ENCODE measurements at places on chromosomes 16 and 17. TPM values are rescaled to one million over a fixed set of nuclear protein-coding genes. Genes with fewer than 3 reads are reported as not detected.

- H3K4me1 ChIP-seq, result no peaks in the 10 kb centered on the region
- H3K4me3 ChIP-seq, result no peak overlapping the region
- no peaks in the 10 kb centered on the region for H3K36me3 ChIP-seq
- DNase-seq, result no peak
- no peak overlapping the region for H3K27ac ChIP-seq
- H3K27me3 ChIP-seq, result no peaks in the 10 kb centered on the region
Observed at GRCh38 chr16:9847146-9847545, 335.1 kb downstream of the GRIN2A start.

DNA sequence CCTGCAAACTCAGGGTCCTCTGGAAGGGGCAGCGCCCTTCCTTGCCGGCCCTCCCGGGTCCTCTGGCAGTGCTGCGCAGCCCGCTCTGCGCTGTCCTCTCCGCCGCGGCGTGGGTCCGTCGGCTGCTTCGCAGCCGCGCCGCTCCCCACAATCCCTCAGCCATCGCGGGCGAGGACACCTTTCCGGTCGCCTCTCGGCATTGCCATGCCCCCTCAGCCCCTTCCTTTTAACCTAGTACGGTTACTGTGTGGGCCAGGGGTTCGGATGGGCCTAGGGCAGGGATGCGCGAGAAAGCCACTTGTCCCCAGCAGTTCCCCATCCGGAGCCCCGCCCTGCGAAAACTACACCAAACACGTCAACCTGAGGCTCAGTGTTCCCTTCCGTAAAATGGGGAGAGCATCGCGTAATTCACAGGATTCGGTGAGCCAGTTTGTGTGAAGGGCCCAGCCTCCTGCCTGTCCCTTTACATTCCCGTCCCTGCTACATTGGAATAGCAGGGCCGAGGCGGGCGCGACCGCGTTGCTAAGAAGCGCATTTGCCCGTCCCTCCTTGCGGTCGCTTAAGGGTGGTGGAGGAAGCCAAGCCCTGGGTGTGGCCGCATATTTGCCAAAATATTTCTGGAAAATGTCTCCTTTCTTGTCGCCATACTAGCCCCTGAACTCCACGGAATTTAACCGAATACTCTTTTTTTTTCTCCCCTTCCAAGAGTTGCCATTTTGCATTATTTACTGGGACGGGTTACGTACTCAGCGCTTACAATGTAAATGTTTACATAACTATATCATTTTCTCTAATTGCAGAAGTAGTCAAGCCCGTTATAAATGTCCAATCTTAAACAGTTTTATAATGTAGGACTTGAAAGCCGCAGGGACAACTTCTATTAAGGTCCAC is 13.2 kb downstream of the COPZ2 start:
- peak overlapping the region; percentile 82 for H3K27ac ChIP-seq
- H3K27me3 ChIP-seq, result no peaks in the 10 kb centered on the region
- peak; percentile 73 for DNase-seq
- peak overlapping the region; percentile 50 for H3K4me3 ChIP-seq
- no peaks in the 10 kb centered on the region for H3K36me3 ChIP-seq
- H3K4me1 ChIP-seq, result peaks cover 38% of the 10 kb centered on the region

- no peak overlapping the region for H3K4me3 ChIP-seq
- H3K36me3 ChIP-seq, result no peaks in the 10 kb centered on the region
- DNase-seq, result no peak
- no peaks in the 10 kb centered on the region for H3K27me3 ChIP-seq
- no peaks in the 10 kb centered on the region for H3K4me1 ChIP-seq
Observed at GRCh38 chr17:34012709-34013375, 242.2 kb upstream of the CCL2 start.

Gene SHPK
- total RNA-seq, result 8.0 TPM

Gene PROCA1
- total RNA-seq, result 0.54 TPM

DNA sequence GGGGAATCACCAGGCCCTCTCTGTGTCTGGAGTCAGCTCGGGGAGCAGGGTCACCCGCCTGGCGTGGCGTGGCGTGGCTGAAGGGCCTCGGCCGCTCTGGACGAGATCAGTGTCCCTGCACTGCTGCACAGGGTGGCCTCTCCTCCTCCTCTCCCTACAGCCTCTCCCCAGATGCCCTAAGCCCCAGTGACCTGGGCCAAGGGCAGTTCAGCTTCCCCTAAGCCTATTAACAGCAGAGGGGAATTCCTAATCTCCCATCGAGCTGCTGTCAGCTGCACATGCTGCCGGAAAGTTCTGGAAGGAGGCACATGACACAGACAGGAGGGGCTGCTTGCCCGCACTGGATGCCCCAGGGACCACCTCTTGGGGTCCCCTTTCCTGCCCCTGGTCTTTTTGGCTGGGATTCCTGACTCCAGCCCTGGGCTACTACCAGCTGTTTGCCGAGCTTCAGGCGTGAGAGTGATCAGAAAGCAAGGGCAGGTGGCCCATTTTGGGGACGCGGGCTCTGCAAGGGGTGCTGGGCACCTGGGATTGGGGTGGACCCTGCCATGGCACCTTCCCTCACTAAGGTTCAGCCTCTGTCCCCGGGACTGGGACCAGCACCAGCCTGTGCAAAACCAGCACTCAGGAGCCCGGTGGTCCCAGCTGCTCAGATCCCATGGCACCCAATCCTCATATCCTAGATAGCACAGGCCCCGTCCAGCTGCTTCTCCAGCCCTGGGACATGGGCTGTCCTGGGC is 794 bp downstream of the PDE6G start:
- no peaks in the 10 kb centered on the region for H3K4me1 ChIP-seq
- no peaks in the 10 kb centered on the region for H3K36me3 ChIP-seq
- no peak for DNase-seq
- H3K27me3 ChIP-seq, result peaks cover 7% of the 10 kb centered on the region

GRCh38 chr16:83115491-83116232 is 488.9 kb downstream of the CDH13 start:
- DNase-seq, result no peak
- H3K27ac ChIP-seq, result no peak overlapping the region
- no peak overlapping the region for H3K4me3 ChIP-seq
- H3K27me3 ChIP-seq, result no peaks in the 10 kb centered on the region

Gene OR3A2
- total RNA-seq, result not detected

DNA sequence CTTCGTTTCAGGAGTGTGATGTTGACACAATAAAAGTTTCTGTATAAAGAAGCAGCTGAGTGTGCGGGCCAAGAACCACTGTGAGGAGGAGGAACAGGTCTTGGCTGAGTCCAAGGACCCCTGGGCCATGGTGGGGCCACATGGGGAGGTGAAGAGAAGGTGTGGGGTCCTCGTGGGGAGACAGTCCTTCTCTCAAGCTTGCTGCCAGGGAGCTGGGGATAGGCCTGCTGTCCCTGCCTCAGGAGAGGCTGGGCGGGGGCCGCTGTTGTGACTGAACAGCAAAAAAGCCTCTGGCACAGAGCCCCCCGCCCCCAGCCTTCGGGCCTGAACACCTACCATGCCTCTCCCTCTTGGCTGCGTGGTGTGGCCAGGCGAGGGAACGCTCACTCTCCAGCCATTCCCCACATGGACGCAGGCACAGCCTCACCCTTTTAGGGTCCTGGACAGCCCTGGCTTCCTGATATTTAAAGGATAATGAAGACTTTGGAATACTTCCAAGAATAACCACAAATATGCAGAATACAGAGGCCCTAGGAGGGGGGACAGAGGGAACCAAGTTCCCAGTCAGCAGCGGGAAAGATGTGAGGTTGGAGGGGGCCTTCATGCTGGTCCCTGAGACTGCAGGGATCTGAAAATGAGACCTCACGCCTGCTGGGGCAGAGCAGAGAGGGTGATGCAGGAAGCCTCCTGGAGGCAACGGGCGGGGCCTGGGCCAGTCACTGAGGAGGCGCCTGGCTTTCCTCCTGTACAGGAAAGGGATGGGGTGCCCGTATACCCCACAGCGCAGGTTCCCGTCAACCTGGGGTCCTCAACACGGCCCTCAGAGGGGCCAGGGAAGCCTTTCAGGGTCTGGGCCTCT is 100.0 kb upstream of the CREBBP start:
- H3K4me1 ChIP-seq, result peaks cover 16% of the 10 kb centered on the region
- no peak overlapping the region for H3K4me3 ChIP-seq
- DNase-seq, result no peak
- H3K27ac ChIP-seq, result no peak overlapping the region

Gene TEDC2
- total RNA-seq, result not detected

DNA sequence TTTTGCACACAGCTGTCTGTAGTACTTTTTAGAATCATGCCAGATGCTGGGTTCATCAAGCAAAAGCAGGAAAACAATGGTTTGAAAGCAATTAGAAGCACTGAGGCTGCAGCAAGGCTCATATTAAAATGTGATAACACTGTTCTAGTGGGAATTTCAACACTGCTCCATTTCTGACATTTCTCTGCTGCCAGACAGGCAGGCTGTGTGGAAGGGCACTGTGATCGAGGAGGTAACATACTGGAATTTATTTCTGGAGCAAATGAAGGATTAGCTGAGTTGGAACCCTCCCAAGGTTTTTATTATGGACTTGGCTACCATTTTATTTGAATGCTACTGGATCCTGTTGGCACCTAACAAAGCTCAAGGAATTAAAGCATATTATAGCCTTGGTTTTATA is 66.9 kb downstream of the SKAP1 start:
- no peaks in the 10 kb centered on the region for H3K36me3 ChIP-seq
- no peak for DNase-seq
- no peaks in the 10 kb centered on the region for H3K4me1 ChIP-seq
- no peak overlapping the region for H3K27ac ChIP-seq
- H3K27me3 ChIP-seq, result no peaks in the 10 kb centered on the region

GRCh38 chr16:7363422-7364417 is 31.1 kb downstream of the RBFOX1 start:
- H3K36me3 ChIP-seq, result no peaks in the 10 kb centered on the region
- no peak overlapping the region for H3K4me3 ChIP-seq
- no peaks in the 10 kb centered on the region for H3K27me3 ChIP-seq
- DNase-seq, result no peak
- H3K4me1 ChIP-seq, result peaks cover 12% of the 10 kb centered on the region

GRCh38 chr16:66306366-66307150 is 59.9 kb upstream of the CDH5 start:
- no peaks in the 10 kb centered on the region for H3K4me1 ChIP-seq
- peak; percentile 24 for DNase-seq
- no peaks in the 10 kb centered on the region for H3K36me3 ChIP-seq
- H3K27me3 ChIP-seq, result no peaks in the 10 kb centered on the region
- no peak overlapping the region for H3K27ac ChIP-seq

DNA sequence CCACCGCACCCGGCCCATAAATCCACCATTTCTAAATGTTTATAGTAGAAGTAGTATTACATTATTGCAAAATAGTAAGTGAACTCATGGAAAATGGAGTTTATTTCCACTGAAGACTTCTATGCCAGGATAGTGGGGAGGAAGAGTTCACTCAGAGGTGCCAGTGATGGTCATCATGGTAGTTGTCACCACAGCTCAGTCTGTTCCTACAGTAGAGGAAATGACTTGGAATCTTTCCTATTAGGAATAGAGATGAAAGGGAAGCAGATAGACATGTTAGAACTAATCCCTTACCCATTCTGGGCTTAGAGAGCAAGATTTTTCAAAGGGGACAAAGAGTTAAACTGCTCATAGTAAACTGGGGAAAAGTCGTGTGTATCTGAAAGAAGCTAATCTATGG is 20.1 kb downstream of the MRPL45 start:
- peaks cover 56% of the 10 kb centered on the region for H3K36me3 ChIP-seq
- DNase-seq, result no peak
- H3K27ac ChIP-seq, result no peak overlapping the region
- H3K4me1 ChIP-seq, result no peaks in the 10 kb centered on the region

DNA sequence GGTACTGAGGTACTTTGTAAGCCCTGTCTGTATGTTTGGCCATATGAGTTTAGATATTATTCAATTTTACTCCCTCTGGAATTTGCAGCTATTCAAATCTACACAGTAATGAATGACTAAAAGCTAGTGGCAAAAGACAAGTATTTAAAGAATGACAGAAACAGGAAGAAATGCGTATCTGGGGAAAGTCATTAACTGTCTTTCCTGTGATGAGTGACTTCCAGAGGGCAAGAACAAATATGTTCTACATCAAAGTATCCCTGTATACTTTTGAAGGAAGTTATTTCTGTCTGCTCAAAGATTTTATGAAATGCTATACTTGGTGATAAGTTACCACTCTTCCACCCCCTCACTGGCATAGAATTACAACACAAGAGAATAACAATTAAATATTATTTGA is 489.3 kb upstream of the SOX9 start:
- no peak overlapping the region for H3K27ac ChIP-seq
- DNase-seq, result no peak
- H3K4me1 ChIP-seq, result no peaks in the 10 kb centered on the region
- no peaks in the 10 kb centered on the region for H3K27me3 ChIP-seq
- H3K36me3 ChIP-seq, result no peaks in the 10 kb centered on the region

Gene KRT15
- total RNA-seq, result not detected

GRCh38 chr17:40936437-40936971 is 942 bp downstream of the KRT23 start:
- H3K27ac ChIP-seq, result no peak overlapping the region
- H3K4me1 ChIP-seq, result no peaks in the 10 kb centered on the region
- no peaks in the 10 kb centered on the region for H3K27me3 ChIP-seq
- no peaks in the 10 kb centered on the region for H3K36me3 ChIP-seq
- DNase-seq, result no peak

Gene C17orf107
- total RNA-seq, result 0.99 TPM

DNA sequence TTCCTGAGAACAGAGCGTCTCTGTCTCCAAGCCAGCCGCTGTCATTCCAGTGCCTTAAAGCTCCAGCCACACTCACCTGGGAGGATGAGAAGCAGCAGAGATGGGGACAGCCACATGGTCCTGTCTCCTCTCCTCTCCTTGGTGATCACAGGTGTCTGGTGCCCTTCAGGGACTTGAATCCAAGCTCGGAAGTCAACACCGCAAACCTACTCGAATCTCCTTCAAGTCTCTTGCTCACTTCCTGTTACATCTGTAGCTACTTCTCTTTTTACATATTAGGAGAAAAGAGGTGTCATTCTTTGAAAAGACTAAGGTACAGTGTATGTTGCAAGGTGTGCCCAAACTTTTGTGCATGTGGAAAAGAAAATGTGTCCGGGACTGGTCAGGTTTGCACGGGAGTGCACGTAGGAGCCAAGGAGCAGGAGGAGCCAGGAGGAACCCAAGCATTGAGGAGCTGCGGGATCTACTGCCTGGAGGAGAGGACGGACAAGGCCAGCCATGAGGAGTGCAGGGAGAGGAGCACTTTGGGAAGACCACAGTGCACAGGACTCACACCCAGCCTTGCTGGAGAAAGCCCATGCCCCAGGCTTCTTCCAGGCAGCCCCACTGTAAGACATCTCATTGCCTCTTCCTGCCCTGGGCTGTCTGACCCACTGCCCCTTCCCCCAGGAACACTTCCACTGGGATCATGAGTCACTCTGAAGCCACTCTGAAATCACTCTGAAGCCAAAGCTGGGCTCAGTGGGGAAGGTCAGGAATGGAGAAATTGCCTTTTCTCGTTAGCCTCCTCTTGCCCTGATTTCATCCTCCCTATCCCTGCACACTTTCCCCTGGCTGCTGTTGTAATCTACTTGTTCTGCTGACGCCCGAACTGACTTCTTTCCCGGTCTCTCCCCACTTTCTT is at the start of gene CD300LD:
Gene CD300LD, minus strand, starts transcription at position 197 of the 904 bp plus-strand sequence. Its CDS starts 81 bp downstream, at position 116.
- no peak within 1 kb of the TSS for H3K27ac ChIP-seq
- H3K27me3 ChIP-seq, result no peaks in the 10 kb centered on the region
- H3K36me3 ChIP-seq, result no peaks in the 10 kb centered on the region
- H3K4me3 ChIP-seq, result no peak within 1 kb of the TSS
- no peaks in the 10 kb centered on the region for H3K4me1 ChIP-seq
- DNase-seq, result no peak

Gene LGALS9B
- not detected for total RNA-seq

GRCh38 chr16:84800158-84800978 is 19.4 kb upstream of the CRISPLD2 start:
- no peak for DNase-seq
- no peaks in the 10 kb centered on the region for H3K4me1 ChIP-seq
- H3K27ac ChIP-seq, result no peak overlapping the region
- H3K4me3 ChIP-seq, result no peak overlapping the region

GRCh38 chr17:7841396-7841914 is 7.4 kb downstream of the KDM6B start:
- peak; percentile 97 for DNase-seq
- no peaks in the 10 kb centered on the region for H3K27me3 ChIP-seq
- peaks cover 80% of the 10 kb centered on the region for H3K4me1 ChIP-seq
- H3K36me3 ChIP-seq, result peaks cover 12% of the 10 kb centered on the region

All from sigmoid colon (tissue), 7 donors.